MCF 10A (cell line): ENCODE measurements at places on chromosomes 3 and 15. TPM values are rescaled to one million over a fixed set of nuclear protein-coding genes. Genes with fewer than 3 reads are reported as not detected.

DNA sequence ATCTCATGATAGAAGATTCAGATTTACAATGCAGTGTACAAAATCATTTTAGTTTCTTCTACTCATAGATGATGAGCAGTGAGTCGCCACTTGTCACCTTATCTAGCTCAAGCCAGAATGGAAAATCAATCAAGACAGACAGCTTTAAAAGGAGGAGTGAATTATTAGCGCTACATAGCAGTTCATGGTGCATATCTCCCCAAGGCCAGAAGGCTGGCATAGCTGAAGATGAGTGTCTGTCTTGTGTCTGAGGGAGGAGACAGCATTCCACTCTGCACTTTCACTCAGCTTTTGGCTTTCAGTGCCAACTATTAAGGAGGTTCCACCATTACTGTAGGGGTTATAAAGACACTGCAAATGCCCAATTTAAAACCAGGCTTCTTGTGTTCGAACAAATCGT lies 804.1 kb upstream of the LMCD1 start:
- no peak overlapping the region for H3K4me3 ChIP-seq
- no peak overlapping the region for H3K27ac ChIP-seq
- DNase-seq = no peak
- H3K4me1 ChIP-seq = no peaks in the 10 kb centered on the region
- H3K27me3 ChIP-seq = no peaks in the 10 kb centered on the region
- no peaks in the 10 kb centered on the region for H3K36me3 ChIP-seq

- H3K36me3 ChIP-seq = no peaks in the 10 kb centered on the region
- H3K27ac ChIP-seq = no peak overlapping the region
- peak; percentile 22 for DNase-seq
- H3K27me3 ChIP-seq = no peaks in the 10 kb centered on the region
Observed at GRCh38 chr3:191568206-191568605, 107.2 kb downstream of the PYDC2 start.

DNA sequence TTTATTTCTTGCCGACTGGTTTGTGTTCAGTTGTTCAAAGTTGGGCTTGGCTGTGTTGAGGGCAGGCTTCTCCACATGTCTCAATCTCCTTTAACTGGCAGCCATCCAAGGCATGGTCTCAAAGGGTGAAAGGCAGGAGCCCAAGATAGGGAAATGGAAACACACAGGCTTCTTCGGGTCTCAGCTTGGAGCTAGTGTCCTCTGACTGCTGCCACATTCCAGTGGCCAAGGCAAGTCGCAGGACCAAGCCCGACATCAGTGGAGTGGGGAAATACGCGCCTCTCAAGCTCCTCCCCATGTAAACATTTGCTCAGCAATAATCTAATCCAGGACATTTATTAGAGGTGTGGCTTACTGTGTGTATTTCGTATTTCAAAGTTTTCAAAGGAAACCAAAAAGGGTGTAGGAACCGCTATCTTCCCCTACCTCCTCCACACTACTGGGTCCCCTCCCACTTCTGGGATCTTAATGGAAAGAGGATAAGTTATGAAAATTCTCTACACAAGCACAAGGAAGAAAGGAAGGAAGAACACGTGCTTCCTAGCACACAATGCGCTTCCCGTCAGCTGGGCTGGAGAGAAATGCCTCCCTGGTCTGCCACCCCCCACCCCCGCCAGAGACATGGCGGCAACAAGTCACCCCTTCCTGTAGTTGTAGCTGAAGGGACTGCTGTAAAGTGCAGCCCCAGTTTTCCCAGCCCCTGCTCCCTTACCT lies 181.7 kb downstream of the FAM43A start:
- H3K27me3 ChIP-seq = no peaks in the 10 kb centered on the region
- no peaks in the 10 kb centered on the region for H3K36me3 ChIP-seq
- no peak overlapping the region for H3K4me3 ChIP-seq

- no peak overlapping the region for H3K27ac ChIP-seq
- H3K4me1 ChIP-seq = peaks cover 6% of the 10 kb centered on the region
- H3K27me3 ChIP-seq = peaks cover 3% of the 10 kb centered on the region
- no peaks in the 10 kb centered on the region for H3K36me3 ChIP-seq
- peak; percentile 16 for DNase-seq
Observed at GRCh38 chr15:98610991-98611390, 37.3 kb upstream of the IGF1R start.

The TM4SF1 gene
- total RNA-seq = 20.1 and 27.7 TPM in 2 replicates

DNA sequence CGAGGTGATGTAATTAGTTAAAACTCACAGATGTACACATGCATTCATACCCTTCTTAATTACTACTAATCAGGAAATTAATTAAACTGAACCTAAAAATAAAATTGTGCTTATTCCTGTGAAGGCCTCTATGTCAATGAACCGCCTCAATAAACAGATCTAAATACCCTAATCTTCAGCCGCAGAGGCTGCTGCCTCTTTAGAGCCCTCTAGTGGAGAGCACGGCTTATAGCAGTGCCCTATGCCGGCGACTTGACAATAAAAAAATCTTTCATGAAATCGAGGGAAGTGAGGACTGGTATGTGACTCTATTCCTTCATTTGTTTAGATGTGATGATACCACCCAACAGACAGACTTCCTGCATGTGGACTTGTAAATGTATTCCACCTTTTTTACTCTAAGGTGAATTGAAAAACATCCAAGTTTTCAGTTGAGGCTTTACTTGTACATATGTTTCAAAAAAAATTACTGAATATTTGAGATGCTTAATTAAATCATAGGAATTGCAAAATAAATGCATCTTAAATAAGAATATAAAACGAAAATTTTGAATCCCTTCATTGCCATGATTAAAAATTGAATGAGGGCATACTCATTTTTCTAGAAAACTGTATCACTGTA lies 8.3 kb upstream of the EPHA3 start:
- no peaks in the 10 kb centered on the region for H3K36me3 ChIP-seq
- no peak overlapping the region for H3K27ac ChIP-seq
- no peak overlapping the region for H3K4me3 ChIP-seq
- H3K27me3 ChIP-seq = no peaks in the 10 kb centered on the region
- DNase-seq = peak; percentile 60
- H3K4me1 ChIP-seq = peaks cover 7% of the 10 kb centered on the region

The CHRNA5 gene
- total RNA-seq = 1.9 and 2.3 TPM in 2 replicates

- H3K27me3 ChIP-seq = no peaks in the 10 kb centered on the region
- H3K27ac ChIP-seq = no peak overlapping the region
- no peak overlapping the region for H3K4me3 ChIP-seq
- DNase-seq = no peak
- no peaks in the 10 kb centered on the region for H3K4me1 ChIP-seq
- H3K36me3 ChIP-seq = peaks cover 56% of the 10 kb centered on the region
Observed at GRCh38 chr3:123143669-123144411, 57.9 kb upstream of the SEC22A start.

GRCh38 chr3:165196577-165197480 lies 645 bp upstream of the SLITRK3 start:
- H3K27ac ChIP-seq = no peak overlapping the region
- H3K4me1 ChIP-seq = peaks cover 17% of the 10 kb centered on the region
- H3K4me3 ChIP-seq = no peak overlapping the region
- DNase-seq = no peak

GRCh38 chr3:123711356-123711755 lies 126.5 kb upstream of the HACD2 start:
- H3K27ac ChIP-seq = no peak overlapping the region
- no peak overlapping the region for H3K4me3 ChIP-seq
- no peak for DNase-seq
- H3K27me3 ChIP-seq = peaks cover 19% of the 10 kb centered on the region
- no peaks in the 10 kb centered on the region for H3K4me1 ChIP-seq

DNA sequence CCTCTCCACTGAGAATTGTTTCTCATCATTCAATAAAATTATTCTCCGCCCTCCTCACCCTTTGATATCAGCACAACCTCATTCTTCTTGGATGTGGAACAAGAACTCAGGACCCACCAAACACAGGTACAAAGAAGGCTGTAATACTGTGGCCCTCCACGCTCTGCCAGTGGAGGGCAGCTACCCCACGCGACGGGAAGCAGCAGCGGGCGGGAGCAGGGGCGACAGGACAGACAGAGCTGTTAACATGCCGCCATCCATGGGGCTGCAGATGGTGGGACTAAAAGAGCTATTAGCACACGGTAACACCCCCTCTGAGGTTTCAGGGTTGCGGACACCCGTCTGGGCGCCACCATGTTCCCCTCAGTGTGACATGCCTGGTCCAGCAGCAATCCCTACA lies 37.5 kb downstream of the EMC4 start:
- no peaks in the 10 kb centered on the region for H3K4me1 ChIP-seq
- H3K27ac ChIP-seq = no peak overlapping the region
- DNase-seq = no peak
- no peaks in the 10 kb centered on the region for H3K27me3 ChIP-seq
- H3K36me3 ChIP-seq = peaks cover 12% of the 10 kb centered on the region

DNA sequence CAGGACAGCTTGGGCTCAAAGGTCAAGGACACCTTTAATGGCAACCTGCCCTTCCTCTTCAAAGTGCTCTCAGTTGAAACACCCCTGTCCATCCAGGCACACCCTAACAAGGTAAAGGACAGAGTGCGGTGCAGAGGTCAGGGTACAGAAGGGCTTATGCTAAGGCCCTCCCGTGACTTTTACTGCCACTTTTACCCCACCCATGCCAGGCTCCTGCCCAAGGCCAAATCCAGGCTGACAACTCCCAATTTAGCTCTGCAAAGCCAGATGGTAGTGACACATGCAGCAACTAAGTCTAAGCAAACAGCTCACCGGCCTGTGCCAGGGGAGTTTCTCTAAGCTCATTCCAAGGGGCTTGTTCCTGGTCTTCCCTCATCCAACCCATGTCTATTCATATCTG lies 1.6 kb downstream of the MPI start:
- peaks cover 25% of the 10 kb centered on the region for H3K4me1 ChIP-seq
- H3K36me3 ChIP-seq = peaks cover 24% of the 10 kb centered on the region
- DNase-seq = no peak
- no peak overlapping the region for H3K27ac ChIP-seq
- no peak overlapping the region for H3K4me3 ChIP-seq

The NANOGP8 gene
- 0.75 TPM in 1 of 2 replicates, not detected in the other for total RNA-seq

- H3K27me3 ChIP-seq = no peaks in the 10 kb centered on the region
- no peaks in the 10 kb centered on the region for H3K36me3 ChIP-seq
- H3K4me1 ChIP-seq = no peaks in the 10 kb centered on the region
- DNase-seq = no peak
- H3K4me3 ChIP-seq = no peak overlapping the region
Observed at GRCh38 chr3:110301781-110302180, 769.8 kb upstream of the NECTIN3 start.

DNA sequence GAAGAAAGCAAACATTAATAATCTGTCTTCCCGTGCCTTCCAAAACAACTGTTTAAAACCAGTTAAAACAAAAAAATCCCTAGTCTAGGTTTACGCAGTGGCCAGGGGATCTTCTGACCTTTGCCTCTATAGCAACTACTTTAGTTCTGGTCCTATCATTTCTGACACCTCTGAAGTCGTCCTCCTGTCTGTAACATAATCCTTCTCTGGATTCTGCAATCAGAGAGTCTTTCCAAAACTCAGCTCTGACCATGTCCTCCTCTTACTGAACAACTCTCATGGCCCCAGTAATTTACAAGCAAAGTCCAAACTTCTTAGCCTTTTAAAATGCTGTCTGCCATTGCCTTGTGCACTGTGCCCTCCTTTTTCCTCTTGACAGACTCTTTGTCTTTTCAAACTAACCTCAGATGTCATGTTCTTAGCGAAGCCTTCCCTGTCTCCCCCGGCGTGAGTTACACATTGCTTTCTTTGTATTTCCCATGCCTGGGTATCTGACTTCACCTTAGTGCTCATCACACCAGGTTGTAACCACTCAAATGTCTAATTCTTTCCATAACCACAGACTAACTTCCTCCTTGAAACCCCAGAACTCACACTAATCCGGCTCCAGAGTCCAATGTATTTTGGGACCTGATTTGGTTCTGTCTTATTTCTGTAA lies 105.2 kb upstream of the BNIP2 start:
- peaks cover 7% of the 10 kb centered on the region for H3K27me3 ChIP-seq
- H3K27ac ChIP-seq = no peak overlapping the region
- H3K4me3 ChIP-seq = no peak overlapping the region
- no peak for DNase-seq
- H3K36me3 ChIP-seq = no peaks in the 10 kb centered on the region

DNA sequence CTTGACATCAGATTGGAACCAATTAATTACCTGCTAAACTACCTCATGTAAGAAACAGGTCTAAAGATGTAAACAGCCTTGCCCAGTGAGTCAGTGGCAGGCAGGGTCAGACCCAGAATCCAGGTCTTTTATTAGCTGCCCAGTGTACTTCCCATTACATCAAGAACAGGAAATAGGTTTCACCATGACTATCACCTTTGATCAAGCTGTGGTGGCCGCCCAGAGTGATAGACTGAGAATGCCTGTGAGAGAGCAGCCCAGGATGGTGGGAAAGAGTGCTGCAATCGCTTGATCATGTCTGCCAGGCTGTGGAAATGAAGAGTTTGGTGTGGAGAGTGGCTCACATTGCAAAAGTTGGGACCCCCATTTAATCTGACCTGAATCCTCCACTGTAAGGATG lies 61.3 kb upstream of the PIAS1 start:
- no peaks in the 10 kb centered on the region for H3K36me3 ChIP-seq
- DNase-seq = peak; percentile 23
- H3K4me3 ChIP-seq = no peak overlapping the region

The LDHAL6B gene
- total RNA-seq = not detected in 2 replicates

GRCh38 chr3:154123906-154124305 lies 2.7 kb downstream of the ARHGEF26 start:
- DNase-seq = no peak
- no peak overlapping the region for H3K27ac ChIP-seq

DNA sequence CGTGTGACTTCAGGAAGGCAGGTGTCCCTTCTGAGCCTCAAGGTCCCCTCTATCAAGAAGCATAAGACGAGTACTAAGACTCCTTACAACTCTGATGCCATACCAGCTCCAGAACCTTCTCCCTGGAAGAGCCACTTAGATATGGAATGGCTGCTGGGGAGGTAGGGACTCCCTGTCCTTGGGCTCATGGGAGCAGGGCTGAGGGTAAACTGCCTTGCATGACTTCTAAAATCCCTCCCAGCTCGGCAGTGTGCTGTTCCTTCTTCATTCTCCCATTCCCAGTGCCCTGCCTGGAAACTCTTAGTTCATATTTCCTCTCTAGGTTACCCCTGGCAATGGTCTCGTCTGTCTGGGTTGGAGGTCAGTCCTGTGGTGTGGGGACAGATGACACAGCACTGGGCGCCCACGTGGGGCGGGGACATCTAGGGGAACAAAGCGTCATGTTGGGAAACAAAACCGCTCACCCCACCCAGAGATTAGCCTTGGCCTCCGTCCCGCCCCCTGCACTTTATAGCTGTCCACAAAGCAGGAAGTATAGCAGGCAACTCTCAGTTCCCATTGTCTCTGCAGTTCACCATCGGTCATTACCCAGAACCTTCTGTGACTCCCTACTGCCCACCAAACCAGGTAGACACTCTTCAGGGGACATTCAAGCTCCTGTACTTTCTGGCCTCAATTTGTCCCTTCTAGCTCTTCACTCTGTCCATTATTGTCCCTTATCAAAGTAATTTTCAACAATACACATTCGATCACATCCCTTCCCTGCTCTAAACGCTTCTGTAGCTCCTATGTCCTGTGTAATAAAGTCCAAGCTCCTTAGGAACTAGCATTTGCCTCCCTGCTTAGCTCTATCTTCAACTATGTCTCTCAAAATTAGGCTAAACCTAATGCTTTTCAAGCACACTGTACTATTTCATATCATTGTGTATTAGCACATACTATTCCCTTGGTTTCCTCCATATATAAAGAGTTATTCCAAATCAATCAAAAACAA lies 73.8 kb downstream of the IQSEC1 start:
- no peak overlapping the region for H3K27ac ChIP-seq
- H3K27me3 ChIP-seq = peaks cover 29% of the 10 kb centered on the region
- no peaks in the 10 kb centered on the region for H3K36me3 ChIP-seq
- no peak overlapping the region for H3K4me3 ChIP-seq
- no peaks in the 10 kb centered on the region for H3K4me1 ChIP-seq
